ENCODE measurements at places on chromosomes 1 and 21. TPM values are rescaled to one million over a fixed set of nuclear protein-coding genes. Genes with fewer than 3 reads are reported as not detected.

The SUMO3 gene
- total RNA-seq: 59.3 TPM

The NBL1 gene
- 51.1 TPM for total RNA-seq

The RGS13 gene
- not detected for total RNA-seq

The GNAT2 gene
- total RNA-seq: 21.8 TPM

The CR1 gene
- 2.2 TPM for total RNA-seq

The TMEM51 gene
- 7.6 TPM for total RNA-seq

The UHMK1 gene
- 50.5 TPM for total RNA-seq

The TMEM222 gene
- total RNA-seq: 25.9 TPM

The CHIA gene
- total RNA-seq: not detected

The ITGB2 gene
- total RNA-seq: 24.1 TPM

The OR10Z1 gene
- total RNA-seq: not detected

The ADAMTSL4 gene
- total RNA-seq: 53.7 TPM

The UTS2 gene
- not detected for total RNA-seq

The RAB42 gene
- total RNA-seq: 7.8 TPM

The NBPF20 gene
- total RNA-seq: 7.6 TPM

The OMA1 gene
- 71.8 TPM for total RNA-seq

The MACO1 gene
- 33.5 TPM for total RNA-seq

The GJA5 gene
- 13.3 TPM for total RNA-seq

The WASF2 gene
- 34.2 TPM for total RNA-seq

The NBPF6 gene
- total RNA-seq: not detected

The UBXN11 gene
- total RNA-seq: 25.1 TPM

The KRTAP10-2 gene
- total RNA-seq: not detected

The DIRAS3 gene
- total RNA-seq: 5.0 TPM

The SPRR2G gene
- total RNA-seq: not detected

The SMCP gene
- total RNA-seq: not detected

The SNX7 gene
- total RNA-seq: 30.2 TPM

The HSF2BP gene
- total RNA-seq: 2.9 TPM

The CTSK gene
- 83.6 TPM for total RNA-seq
